MM.1S (cell line): ENCODE measurements at places on chromosomes 2 and 18.
A peak's percentile ranks its signal among the peaks of the same experiment; 100 is the strongest.

- DNase-seq = no peak
Observed at GRCh38 chr2:41963661-41964525, 83.9 kb upstream of the PKDCC start.

DNA sequence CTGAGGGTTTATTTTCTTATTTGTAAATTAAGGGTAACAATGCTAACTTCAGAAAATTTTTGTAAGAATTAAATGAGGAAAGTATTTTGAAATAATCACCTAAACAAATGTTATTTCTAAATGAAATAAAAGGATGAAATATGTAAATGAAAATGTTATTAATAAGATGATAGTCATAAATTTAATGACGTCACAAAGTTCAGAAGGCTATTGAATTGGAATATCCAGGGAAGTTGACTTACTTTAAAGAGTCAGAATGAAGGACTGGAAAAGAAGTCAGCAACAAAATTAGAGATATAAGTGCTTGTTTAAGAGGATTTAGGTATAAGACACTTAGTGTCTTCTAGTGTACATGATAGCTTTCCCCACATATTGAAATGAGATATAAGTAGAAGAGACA lies 732.6 kb upstream of the CDH7 start:
- DNase-seq = no peak

DNA sequence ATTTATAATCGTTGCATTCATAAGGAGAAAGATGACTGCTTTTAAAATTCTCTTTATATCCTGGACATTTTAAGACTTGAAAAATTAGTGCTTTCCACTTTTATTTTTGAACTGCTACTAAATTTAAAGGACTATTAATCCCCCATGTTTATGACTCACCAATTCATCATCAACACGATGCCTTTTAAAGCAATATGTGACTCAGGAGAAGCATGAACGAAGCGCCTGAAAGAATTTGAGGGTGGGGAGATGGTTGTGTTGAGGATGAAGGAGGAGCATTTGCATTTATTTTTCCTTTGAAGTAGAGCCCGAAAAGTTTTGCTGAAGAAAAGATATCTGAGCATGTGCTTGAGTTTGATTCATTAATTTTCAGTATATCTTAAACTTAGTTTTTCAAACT lies 192.2 kb upstream of the LRRTM1 start:
- no peak for DNase-seq

DNA sequence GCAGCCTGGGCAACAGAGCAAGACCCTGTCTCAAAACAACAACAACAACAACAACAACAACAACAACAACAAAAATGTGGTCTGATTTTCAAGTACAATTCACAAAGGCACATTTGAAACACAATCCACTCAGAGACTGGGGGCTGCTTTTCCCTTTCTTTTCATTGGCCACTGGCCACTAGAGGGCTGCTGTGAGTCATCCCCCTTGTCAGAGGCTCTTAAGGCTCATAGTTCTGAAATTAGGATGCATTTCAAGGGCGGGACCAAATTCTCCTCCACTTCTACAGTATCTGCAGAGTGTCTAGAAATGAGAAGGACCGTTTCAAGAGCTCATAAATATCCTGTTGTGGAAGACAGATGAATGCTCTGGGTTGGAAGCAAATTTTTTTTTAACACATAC lies 285.4 kb downstream of the NRXN1 start:
- DNase-seq = peak; percentile 42

- DNase-seq = peak; percentile 77
Observed at GRCh38 chr2:149877913-149878312, 290.3 kb upstream of the MMADHC start.

- no peak for DNase-seq
Observed at GRCh38 chr2:49656853-49657252, 502.5 kb upstream of the FSHR start.

GRCh38 chr2:213251618-213252017 lies 32.6 kb upstream of the SPAG16 start:
- peak; percentile 61 for DNase-seq

DNA sequence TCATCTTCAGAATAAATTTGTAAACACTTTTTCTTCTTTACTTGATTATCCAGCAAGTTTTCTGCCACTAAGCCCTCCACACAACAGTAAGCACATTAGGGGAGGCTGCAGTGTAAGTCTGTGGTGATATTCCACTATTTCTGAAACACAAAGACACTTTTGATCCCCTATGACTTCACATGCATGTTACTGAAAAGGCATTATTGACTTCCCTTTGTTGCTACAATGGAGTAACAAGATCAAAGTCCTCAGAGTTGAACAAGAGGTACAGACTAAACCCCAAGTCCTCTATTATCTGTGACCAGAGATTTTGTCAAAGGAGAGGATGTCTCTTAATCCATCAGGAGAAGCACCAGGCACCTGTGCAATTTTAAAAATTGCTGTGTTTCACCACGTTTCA lies 157.9 kb downstream of the CD226 start:
- no peak for DNase-seq

DNA sequence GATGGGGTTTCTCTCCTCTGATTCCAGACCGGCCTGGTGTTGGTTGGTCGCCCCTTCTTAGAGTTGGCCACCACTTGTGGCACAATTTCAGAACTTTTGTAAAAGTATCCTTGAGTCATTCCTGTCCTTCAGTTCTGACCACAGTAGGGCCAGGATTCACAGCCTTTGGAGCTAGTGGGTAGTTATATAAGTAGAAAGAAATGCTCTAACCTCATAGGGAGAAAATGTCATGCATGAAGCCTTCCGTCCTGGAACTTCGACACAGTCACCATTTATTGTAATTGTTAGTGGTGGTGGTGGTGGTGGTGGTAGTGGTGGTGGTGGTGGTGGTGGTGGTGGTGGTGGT lies 65.4 kb downstream of the EPAS1 start:
- DNase-seq = no peak

DNA sequence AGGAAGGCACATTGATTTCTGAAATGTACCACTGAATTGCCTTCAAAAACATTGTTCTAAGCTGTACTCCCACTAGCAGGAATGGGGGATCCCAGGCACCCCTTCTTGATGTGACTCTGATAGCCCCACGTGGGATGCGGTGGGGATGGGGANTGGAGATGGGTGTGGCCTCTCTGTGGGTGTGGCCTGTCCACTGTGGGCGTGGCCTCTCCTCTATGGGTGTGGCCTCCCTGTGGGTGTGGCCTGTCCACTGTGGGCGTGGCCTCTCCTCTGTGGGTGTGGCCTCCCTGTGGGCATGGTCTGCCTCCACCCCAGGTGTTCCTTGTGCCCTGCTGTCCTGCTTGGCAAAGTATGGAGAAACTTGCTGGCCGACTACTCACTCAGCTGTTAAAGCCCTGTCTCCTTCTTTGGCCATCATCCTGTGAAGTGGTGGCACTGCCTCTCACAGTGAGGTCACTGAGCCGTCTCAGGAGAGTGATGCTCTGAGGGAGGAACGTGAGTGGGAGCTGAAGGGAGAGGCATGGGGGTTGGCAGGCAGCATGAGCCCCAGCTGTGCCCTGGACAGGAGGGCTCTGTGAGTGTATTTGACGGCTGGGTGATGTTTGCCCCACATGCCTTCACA lies 6.7 kb upstream of the PARD6G start:
- no peak for DNase-seq

- DNase-seq = peak; percentile 73
Observed at GRCh38 chr2:152740743-152741328, 22.4 kb downstream of the ARL6IP6 start.

DNA sequence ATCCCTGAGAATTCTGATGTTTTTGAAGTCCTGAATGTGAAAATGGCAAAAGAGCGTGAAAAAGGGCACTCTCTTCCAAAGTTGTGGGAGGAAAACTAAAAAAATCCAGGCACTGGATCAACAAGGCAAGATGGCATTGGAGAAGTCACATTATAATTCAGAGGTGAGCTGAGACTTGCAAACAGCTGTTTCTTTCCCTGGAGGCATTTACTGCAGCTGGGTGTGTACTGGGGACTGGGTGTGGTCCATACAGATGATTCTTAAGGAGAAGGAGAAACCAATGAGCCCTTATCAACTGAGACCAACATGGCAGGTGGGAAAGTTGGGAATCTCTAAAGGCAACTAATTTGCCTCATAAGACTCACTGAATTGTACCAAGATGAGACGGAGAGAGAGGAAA lies 313.9 kb downstream of the TRIB2 start:
- no peak for DNase-seq

GRCh38 chr2:237588044-237588696 lies 2.4 kb downstream of the RAB17 start:
- no peak for DNase-seq

DNA sequence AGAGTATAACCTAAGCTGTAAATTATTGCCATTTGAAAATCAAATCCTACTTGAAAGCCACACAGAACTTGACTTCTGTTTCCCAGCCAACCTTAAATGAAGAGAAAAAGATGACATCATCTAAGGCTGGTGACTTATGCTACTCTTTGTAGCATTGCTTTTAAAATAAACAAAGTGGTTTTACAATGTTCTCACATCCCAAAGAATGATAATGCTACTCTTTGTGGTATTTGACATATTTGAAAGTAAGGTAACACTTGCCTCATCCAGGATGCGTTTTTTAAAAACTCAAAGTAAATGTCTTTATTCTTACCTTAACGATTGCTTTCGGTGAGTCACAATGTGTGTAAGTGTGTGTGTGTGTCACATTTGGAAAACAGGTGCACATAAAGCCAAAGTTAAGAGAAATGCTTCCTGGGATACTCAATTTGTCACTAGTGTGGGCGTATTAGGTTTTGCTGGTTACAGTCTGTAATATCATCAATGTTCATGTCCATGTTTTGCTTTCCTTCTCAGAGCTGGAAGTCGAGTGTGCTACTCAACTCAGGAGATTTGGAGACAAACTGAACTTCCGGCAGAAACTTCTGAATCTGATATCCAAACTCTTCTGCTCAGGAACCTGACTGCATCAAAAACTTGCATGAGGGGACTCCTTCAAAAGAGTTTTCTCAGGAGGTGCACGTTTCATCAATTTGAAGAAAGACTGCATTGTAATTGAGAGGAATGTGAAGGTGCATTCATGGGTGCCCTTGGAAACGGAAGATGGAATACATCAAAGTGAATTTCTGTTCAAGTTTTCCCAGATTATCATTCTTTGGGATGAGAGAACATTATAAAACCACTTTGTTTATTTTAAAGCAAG lies 2.6 kb downstream of the PMAIP1 start:
- no peak for DNase-seq

GRCh38 chr18:72985686-72986085 lies 117.9 kb upstream of the NETO1 start:
- DNase-seq = peak; percentile 86

DNA sequence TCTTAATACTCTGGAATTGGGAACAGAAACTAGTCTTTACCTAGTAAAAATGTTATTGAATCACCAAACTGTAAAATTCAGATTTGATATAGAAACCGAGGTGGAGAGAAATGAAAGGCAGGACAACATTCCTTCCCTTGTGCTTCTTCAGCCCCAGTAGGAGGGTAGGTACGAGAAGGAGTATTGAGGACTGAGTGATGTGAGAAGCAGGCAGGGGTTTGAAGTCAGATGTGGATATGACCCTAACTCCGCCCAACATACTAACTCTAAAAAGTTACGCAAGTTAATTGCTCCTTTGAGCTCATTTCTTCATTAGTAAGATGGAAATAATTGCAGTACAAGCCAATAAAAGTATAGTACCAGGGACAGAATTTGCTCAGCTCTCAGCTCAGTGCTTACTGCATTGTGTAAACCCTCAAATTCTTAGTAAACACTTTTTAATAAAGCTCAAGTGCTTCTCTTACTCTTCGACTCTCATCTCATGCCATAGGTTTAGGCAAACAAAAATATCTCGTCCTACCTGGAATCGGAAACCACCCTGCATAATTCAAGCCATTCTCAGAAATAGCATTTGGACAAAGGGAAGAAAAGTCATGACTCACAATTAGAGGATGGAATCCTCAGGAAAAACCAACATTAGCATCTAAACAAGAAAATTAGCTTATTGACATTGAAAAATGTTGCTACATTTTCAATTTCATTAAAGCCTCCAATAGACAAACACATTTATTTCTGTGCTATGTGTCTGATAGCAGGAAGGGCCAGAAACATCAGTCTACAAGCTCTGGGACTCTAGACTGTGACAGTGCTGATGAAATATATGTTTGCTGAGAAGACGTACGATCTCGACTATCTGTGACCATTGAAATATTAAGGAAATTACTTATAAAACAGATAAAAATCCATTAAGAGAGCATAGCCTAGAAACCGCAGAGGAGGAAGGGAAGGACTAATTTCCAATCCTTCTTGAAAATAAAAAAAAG lies 161.3 kb downstream of the HNMT start:
- no peak for DNase-seq

DNA sequence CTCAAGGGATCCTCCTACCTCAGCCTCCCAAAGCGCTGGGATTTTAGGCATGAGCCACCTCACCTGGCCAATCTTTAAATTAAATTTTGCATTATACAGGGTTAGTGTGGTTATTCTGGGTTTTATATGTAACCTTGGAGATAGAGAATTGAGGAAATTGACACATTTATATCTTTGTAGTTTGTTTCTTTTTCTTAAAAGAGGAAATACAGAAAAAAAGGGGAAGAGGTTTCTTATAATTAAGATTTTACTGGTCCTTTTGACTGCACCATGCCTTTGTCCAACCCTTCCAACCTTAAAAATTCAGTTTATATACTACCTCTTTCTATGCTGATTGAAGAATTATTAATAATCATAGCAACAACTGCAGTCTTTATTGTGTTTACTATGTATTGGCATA lies 210.1 kb upstream of the STON1 start:
- DNase-seq = no peak

DNA sequence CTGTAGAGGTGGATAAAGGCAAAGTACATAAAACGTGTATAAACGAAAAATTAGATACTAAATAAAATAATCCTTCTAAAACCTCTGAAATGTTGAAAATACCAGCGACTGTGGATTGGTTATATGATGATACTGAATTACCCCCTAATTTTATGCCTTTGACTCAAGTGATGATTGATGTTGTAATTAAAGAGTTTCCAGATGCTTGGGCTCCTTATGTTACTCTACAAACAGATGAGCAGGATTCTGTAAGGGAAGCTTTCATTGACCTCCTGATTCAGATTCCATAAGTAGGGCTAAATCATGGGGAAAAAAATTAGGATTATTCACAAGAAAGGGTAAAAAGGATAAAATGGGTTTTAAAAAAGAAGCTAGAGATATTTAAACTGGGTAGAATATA lies 418.2 kb upstream of the SLC39A10 start:
- no peak for DNase-seq

GRCh38 chr2:46097714-46098480 lies 199.3 kb upstream of the EPAS1 start:
- no peak for DNase-seq

DNA sequence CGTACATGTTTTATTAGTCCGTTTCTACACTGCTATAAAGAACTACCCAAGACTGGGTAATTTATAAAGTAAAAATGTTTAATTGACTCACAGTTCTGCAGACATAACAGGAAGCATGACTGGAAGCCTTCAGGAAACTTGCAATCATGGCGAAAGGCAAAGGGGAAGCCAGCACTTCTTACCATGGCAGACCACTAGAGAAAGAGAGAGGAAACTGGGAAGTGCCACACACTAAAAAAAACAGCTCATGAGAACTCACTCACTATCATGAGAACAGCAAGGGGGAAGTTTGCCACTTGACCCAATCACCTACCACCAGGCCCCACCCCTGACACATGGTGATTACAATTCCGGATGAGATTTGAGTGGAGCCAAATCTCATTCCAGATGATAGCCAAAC lies 466.2 kb downstream of the IRS1 start:
- no peak for DNase-seq

- DNase-seq = peak; percentile 80
Observed at GRCh38 chr2:185608799-185609198, 129.8 kb upstream of the FSIP2 start.

GRCh38 chr18:39596221-39596620 lies 2030.6 kb upstream of the CELF4 start:
- no peak for DNase-seq

- no peak for DNase-seq
Observed at GRCh38 chr2:84999553-84999955, 28.6 kb downstream of the KCMF1 start.

GRCh38 chr18:79713341-79713740 lies 33.7 kb downstream of the CTDP1 start:
- DNase-seq = no peak
